ENCODE measurements at places on chromosomes 3 and 15. TPM values are rescaled to one million over a fixed set of nuclear protein-coding genes. Genes with fewer than 3 reads are reported as not detected.

DNA sequence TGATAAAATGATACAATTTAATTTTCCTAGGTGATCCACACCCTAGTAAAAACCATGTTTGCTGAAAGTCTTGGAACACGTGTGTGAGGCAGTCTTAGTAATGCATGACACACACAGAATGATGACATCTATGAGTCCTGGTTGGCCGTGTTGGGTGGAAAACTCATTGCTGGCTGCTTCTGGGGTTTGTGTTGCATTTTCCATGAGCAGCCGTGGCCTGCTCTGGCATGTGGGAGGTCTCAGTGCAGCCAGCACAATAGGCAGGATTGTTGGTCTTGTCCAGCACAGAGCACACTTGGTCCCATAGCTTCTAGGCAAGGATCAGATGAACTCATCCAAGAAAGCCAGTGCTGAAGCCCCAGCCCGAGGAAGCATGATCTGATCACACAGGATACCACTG lies 172.8 kb upstream of the UBE3A start:
- no peak for DNase-seq

GRCh38 chr15:61415617-61416120 lies 186.6 kb upstream of the RORA start:
- no peak for DNase-seq

- no peak for DNase-seq
Observed at GRCh38 chr3:115040673-115041286, 106.3 kb downstream of the ZBTB20 start.

DNA sequence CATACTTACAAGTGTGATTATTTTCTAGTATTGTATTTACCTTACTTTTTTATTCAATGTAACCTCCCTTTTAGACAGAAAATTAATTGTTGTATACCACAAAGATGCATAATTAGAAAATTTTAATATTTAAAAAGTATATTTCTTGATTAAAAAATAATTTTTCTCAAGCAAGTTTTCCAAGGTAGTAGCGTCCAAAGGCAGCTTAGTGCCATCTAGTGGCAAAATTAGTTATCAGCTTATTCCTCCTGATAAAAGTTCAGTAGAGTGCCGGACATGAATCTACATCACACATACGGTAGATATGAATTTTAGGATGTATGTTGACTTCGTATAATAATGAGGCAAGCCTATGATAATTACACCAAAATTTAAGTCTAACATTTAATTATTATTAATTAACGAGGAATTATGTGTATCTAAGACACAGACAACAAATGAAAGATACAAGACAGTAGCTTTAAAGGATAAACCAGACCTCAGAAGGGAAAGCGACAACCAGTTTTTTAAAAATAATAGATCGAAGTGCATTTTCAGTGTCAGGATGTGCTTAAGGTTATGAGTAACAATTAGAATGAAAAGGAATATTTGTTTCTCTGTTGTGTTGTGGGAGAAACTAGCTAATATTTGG lies 405.9 kb downstream of the ROBO1 start:
- no peak for DNase-seq

The SYNPR gene
- total RNA-seq = not detected

The SERPINI2 gene
- total RNA-seq = not detected

The ZBED2 gene
- total RNA-seq = not detected
